ENCODE measurements at places on chromosomes 16 and 17. TPM values are rescaled to one million over a fixed set of nuclear protein-coding genes. Genes with fewer than 3 reads are reported as not detected.

Gene ASPHD1
- total RNA-seq: 0.67 TPM

Gene CACNG1
- total RNA-seq: not detected

Gene RASL10B
- total RNA-seq: 24.3 TPM

Gene CRHR1
- not detected for total RNA-seq

Gene CCL8
- total RNA-seq: 2.1 TPM
